ENCODE measurements at places on chromosomes 12 and 14. TPM values are rescaled to one million over a fixed set of nuclear protein-coding genes. Genes with fewer than 3 reads are reported as not detected.

- no peaks in the 10 kb centered on the region for H3K27me3 ChIP-seq
- peaks cover 11% of the 10 kb centered on the region for H3K36me3 ChIP-seq
- no peak overlapping the region for H3K4me3 ChIP-seq
Observed at GRCh38 chr14:42323426-42323825, 716.8 kb downstream of the LRFN5 start.

DNA sequence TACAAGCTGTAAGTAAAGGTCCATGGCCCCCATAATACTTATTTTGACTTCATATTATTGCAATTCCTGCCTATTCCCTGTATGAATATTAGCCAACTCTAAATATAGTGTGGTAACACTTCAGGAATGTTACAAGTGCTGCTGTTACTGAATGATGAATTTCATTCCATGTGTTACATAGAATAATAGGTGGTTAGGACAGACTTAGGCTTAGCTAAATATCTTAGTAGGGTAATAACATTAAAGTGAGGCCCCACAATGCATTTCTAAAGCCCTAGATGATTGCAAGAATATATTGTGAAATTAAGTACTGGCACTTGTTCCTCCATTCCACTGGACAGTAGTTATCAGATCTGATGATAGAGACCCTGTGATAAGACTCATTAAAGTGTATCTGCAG, 182.7 kb downstream of the PCNX1 start:
- no peak overlapping the region for H3K4me3 ChIP-seq
- H3K27ac ChIP-seq = no peak overlapping the region
- H3K36me3 ChIP-seq = peaks cover 55% of the 10 kb centered on the region
- no peak for DNase-seq

- H3K4me1 ChIP-seq = no peaks in the 10 kb centered on the region
- no peak overlapping the region for H3K4me3 ChIP-seq
- H3K27me3 ChIP-seq = no peaks in the 10 kb centered on the region
- no peaks in the 10 kb centered on the region for H3K36me3 ChIP-seq
- no peak for DNase-seq
Observed at GRCh38 chr12:63930971-63931370, 86.5 kb downstream of the SRGAP1 start.

The BDKRB1 gene
- not detected for total RNA-seq

The TRIM9 gene
- total RNA-seq = 0.98 TPM

Measured in H9 (cell line).